ENCODE measurements at places on chromosomes 4 and X.

DNA sequence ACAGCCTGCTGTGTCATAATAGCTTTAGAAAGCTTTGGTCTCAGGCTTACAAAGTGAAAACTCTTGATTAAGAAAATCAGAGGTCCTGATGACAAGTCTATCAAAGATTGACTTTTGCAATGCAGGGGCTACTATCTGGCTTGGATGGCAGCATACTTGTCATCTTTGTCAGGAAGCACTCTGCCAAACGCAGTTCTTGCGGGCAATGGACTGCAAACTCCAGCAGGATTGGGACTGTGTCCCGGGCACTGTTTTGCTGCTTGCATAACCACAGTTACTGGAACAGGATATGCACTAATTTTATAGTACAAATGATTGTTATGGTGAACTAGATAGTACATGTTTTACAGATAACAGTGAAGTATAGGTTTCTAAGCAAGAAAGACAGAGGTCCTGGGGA, 185.6 kb downstream of the IQCM start:
- DNase-seq = no peak

GRCh38 chrX:119682019-119682989, 10.7 kb downstream of the SEPTIN6 start:
- no peak for DNase-seq

- no peak for DNase-seq
These were observed 9.6 kb upstream of the CHRNA9 start for GRCh38 chr4:40325406-40326019.

DNA sequence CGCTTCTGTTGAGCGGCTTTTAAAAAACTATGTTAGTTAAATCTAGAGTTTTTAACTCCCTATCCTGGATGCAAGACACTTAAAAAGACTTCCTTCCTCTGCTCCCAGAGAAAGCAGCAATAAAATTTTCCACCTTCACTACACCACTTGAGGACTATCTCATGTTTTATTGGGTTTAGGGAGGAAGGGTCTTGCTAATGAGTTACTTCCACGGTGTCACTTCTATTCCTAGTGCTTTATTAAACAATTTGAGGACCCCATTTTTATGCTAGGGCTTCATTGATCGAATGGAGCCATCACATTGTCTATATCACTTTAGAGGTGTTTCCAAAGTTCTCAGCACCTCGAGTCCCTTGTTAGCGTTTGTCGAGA, 3.7 kb upstream of the STIM2 start:
- DNase-seq = no peak

DNA sequence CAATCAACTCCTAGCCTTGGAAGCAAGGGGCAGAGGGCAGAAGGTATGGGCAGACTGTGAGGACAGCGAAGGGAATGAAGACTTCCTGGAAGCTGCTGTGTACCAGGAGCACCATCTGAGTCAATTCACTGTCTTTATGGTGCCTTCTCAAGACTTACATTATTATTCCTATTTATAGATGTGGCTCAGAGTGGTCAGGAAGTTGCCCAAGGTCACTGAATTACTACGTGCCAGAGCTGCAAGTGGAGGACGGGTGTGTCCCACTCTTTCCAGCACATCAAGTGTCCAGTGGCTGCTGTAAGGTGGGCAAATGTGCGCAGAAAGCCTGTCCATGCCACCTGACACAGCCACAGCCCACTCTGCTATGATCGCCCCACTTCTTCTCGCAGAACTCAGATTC, 32.0 kb downstream of the SMPX start:
- no peak for DNase-seq

- no peak for DNase-seq
These were observed 25.4 kb upstream of the FAM47B start for GRCh38 chrX:34917146-34917545.

- DNase-seq = no peak
These were observed 325.4 kb upstream of the FRG1 start for GRCh38 chr4:189615217-189615663.

All from activated CD8-positive, alpha-beta memory T cell treated with anti-CD3 and anti-CD28 coated beads for 1 hour (primary cell).